ENCODE measurements at places on chromosomes 16 and 17.

GRCh38 chr16:53212893-53213223, 158.1 kb downstream of the CHD9 start:
- no peak for DNase-seq

DNA sequence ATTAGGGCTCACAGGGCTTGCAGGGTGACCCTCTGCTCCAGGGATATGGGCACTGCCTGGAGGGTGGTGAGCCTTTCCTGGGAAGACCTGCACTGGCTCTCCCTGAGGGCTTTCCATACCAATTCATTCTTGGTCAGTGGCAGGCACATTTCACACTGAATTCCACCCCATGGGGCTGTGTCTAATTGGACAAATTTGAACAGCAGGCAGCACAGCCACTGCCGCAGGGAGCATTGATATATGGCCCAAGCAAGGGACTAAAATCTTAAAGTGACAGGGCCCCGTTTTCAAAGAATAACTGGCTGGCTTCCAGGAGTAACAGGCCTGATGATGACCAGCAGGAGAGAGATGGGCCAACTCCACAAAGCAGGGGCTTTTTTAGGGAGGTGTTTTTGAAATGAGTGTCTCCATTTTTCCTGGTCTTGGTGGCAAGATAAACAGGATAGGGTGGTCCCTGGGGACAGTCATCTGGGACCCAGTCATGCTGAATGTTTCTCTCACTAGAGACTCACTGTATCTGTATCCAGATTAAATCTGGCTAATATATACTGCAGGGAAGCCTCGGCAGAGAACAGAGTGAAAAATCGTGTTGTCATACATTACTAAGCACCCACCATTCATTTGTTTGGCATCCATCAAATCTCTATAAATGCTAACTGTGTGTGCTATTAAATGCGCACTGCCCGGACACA, 74.1 kb upstream of the TBX2 start:
- no peak for DNase-seq

DNA sequence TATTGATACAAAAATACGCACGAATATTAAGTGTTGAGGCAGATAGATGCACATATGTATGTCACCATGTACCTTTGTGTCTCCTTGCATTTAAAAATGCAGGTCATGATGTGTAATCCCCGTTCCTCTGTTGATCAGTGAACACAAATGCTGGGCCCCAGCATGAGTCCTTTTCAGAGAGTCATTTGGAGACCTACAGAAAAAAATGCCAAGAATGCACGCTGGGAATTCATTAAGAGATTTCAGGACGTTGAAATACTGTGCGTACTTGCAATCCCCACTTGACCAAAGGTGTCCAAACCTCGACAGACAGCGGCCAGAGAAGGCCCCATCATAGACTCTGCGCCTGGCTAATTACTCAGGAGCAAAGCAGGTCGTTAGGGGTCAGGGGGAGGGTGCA, 496.0 kb downstream of the MAF start:
- DNase-seq: no peak

- DNase-seq: peak; percentile 17
Observed at GRCh38 chr17:39081851-39082250, 69.6 kb downstream of the PLXDC1 start.

DNA sequence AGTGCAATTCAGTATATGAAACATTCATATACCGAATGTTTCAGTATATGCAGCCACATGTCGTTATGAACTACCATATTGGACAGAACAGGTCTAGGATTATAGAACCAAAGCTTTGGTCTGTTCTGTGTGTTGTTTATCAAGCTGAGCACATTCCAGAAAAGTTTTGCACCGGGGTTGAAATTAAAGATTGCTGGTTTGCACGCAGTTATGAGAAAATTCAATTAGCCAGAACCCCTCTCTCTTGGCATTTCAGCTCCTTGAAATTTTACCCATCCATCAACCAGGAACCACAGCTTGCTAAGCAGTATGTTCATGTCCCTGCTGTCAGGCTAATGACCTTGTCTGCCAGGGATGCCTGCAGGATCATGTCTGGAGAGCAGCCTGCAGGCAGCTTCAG, 9.5 kb downstream of the KRT32 start:
- DNase-seq: no peak

DNA sequence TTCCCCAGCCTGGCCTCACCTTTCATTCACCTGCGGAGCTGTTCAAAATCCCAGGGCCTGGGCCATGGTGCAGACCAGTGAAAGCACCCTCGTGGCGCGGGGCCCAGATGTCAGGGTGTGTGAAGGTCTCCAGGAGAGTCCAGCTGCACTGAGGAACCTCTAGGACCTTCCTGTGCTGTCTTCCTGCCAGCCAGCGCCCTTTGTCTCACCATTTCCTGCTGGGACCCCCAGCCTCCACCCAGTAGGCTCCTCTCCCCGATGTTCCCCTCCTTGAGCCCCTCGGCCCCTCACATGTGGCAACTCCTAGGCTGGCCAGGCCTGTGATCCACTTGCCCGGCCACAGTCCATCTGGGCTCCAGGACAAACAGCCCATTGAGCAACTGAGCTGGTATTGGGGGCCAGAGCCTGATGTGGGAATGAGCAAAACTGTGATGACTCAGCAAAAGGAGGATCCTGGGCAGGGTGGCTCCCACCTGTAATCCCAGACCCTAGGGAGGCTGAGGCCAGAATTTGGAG, 677 bp downstream of the SULT1A2 start:
- DNase-seq: no peak

DNA sequence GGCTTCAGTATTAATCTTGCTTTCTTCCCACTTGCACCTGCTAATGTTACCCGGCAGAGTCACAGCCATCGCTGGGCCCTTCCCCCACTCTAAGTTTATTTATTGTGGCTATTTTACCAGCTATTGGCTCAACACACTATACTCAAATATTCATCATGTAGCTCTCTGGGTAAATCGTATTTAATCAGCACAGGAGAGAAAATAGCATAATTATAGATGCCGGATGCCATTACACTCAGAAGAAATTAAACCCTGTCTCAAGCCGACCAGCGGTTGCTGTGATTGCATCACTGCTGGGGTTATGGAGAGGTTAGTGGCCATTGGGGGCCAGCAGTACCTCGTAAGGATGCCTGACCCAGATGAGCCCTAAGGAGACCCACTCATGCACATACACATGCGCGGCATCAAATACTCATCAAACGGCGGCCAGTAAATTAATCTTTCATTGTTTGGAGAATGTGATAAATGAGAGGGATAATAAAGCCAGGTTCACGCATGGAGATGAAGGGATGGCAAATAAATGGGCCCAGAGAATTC, 269.5 kb upstream of the ZFHX3 start:
- DNase-seq: no peak

GRCh38 chr17:10899281-10899680, 61.4 kb upstream of the PIRT start:
- DNase-seq: no peak

GRCh38 chr17:50955667-50956120, 89.5 kb upstream of the TOB1 start:
- no peak for DNase-seq

GRCh38 chr17:34669511-34669910, 90.1 kb downstream of the TMEM132E start:
- no peak for DNase-seq

- DNase-seq: peak; percentile 23
Observed at GRCh38 chr17:66799849-66800537, 34.9 kb upstream of the CACNG5 start.

DNA sequence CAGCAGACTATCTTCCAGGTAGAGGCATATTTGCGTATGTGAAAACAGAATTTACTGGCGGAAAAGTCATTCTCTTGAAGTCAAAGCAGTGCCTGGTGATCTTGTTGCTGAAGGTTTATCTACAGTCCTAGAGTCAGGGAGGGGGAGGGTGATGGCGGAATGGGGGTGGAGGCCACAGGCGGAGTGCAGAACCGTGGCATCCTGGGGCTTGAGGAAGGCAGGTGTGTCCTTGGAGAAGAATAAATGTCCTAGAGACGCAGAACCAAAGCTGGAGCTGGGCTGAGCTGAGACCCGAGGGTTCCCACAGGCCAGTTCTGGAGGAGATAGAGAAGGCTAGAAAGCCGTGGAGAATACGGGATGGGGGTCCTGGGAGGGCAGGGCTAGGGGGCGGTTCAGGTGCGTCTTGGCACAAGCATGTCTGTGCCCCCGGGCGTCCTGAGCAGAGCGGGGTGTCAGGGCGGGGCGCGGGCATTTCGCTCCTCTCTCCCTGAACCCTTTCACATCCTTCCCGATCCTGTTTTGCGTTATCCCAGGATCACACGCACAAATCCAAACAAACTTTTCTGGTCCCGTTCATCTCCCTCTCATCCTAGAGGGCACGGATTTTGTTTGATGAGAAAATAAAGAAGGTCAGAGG, 76.9 kb upstream of the CREBBP start:
- no peak for DNase-seq

GRCh38 chr17:58219789-58220183, 731 bp upstream of the MKS1 start:
- DNase-seq: no peak

GRCh38 chr16:27253526-27253930, 15.0 kb downstream of the NSMCE1 start:
- peak; percentile 87 for DNase-seq

DNA sequence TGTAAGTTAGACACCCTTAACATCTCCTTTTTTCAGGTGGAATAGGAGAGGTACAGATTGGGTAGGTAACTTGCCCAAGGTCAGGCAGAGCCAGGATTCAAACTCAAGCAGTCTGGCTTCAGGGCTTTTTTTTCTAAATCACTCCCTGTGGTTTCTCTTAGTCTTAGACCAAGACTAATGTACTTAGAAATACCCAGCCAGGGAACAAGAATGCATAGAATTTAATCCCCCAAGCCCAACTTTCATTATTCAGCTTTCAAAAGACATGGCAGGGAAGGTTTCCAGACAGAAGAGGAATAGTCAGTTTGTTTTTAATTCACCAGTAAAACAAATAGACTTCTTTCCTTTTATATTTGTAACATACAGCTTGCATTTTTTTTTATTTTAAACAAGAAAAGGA, 305.2 kb upstream of the RBFOX1 start:
- no peak for DNase-seq

DNA sequence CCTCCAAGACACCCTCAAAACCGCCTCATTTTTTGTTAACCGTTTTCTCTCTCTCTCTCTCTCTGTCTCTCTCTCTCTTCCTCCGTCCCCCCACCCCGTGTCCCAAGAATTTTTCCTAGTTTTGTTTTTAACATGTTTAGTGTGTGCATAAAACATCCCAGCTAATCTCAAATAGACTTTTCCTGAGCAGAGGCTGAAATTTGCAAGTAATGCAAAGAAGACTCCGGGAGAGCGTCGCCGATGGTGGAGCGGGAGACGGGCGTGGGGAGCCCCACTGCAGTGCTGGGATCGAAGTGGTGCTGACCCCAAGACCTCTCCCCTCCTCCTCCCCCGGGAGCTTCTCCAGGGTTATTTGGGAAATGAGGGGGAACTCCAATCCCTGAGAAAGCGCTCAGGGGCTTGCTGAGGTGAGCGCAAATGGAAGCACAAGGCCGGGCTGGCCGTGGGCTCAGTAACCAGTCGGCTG, 4.7 kb upstream of the DLX4 start:
- DNase-seq: no peak

GRCh38 chr17:42674755-42675347, 1.9 kb downstream of the PLEKHH3 start:
- no peak for DNase-seq

DNA sequence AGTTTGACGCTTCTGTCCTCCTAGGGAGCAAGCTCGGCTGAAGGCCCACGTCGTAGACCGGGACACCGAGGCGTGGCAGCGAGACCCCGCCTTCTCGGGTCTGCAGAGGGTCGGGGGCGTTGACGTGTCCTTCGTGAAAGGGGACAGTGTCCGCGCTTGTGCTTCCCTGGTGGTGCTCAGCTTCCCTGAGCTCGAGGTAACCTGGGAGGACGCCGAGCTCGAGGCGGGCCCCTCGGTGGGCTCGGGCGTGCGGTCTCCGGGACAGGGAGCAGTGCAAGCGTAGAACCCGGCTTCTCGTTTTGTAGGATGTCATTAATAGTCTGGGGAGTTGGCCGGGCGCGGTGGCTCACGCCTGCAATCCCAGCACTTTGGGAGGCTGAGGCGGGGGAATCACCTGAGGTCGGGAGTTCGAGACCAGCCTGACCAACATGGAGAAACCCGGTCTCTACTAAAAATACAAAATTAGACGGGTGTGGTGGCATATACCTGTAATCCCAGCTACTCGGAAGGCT, 715 bp downstream of the ENDOV start:
- no peak for DNase-seq

GRCh38 chr16:1074379-1074649, 1.8 kb downstream of the SSTR5 start:
- DNase-seq: no peak

DNA sequence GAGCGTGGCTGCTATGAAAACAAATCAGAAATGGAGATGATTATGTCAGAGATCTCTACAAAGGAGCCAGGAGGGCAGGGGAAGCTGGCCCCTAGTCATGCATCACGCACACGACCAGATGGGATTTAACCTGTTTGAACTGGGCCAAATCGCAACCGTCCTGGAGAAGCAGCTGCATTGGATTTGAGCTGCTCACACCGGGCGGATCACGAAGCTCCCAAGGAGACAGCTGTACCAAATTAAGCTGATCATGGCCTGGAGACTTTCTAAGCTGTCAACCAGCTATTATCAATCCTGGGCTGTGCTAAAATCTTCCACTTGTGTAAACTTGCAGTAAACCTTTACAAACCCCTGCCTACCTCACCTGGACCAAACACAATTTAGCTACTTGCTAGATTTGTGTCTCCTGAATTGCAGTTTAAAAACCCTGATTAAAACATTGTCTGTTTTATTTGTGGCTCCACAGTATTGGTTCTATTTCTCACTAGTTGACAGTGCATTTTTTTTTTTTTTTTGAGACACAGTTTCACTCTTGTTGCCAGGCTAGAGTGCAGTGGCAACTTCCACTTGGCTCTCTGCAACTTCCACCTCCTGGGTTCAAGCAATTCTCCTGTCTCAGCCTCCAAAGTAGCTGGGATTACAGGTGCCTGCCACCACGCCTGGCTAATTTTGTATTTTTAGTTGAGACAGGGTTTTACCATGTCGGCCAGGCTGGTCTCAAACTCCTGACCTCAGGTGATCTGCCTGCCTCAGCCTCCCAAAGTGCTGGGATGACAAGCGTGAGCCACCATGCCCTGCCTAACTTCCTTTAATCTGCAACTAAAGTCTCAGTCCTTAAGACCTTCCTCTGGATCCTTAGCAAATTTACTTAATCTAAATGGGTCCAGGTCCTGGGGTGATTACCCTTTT, 98.3 kb upstream of the GRIN2A start:
- DNase-seq: no peak

DNA sequence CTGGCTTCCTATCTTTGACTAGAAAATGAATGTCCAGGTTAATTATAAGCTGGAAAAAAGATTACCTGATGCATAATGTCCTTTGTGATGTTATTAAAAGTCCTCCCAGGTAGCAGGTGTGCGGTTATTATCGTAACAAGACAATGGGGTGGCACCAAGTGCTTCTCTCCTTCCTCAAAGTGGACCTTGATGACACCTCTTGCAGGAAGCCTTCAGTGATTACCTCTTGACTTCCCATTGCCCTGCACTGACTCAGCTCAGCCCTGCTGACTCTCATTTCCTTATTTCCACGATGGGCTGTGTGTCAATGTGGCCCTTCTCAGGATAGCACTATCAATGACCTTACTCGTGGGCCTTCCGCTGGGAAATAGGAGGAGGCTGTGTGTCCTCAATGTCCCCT, 477.4 kb upstream of the CCL2 start:
- DNase-seq: peak; percentile 23

GRCh38 chr17:4576729-4577322, 7.5 kb upstream of the SMTNL2 start:
- no peak for DNase-seq

GRCh38 chr17:12510535-12510934, 155.2 kb upstream of the MYOCD start:
- DNase-seq: no peak

Data from suppressor macrophage treated with lipopolysaccharide for 4 hours (primary cell).